ENCODE measurements at places on chromosomes 6 and 20.

GRCh38 chr20:10023911-10024310, 10.9 kb upstream of the ANKEF1 start:
- no peak for DNase-seq

DNA sequence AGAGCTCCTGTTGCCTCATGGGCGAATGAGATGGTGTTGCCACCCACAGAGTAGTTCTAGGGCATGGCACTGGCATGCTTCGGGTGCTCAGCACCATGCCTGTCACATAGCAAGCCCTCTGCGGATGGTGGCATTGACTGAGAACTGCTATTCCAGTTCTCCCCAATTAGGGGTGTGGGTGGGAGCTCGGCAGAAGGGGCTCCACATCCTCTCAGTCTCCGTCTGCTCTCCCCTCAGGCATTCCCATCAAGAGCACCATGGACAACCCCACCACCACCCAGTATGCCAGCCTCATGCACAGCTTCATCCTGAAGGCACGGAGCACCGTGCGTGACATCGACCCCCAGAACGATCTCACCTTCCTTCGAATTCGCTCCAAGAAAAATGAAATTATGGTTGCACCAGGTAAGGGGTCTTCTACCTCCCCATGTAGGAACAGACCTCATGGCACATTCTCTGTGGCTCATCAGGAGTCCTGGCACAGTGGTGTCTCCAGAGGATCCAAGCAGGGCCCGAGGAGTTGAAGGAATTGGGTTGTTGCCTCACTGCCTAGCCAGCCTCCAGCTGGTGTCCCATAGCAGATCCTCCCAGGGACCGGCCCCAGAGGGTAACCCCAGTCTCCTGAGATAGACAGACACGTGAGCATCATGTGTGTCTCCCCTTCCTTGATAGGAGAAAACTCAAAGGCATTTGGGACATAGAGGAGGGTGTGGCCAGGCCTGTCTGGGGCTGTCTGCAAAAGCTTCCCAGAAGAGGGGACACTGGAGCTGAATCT, 18.4 kb downstream of the DYNLRB1 start:
- DNase-seq = no peak

DNA sequence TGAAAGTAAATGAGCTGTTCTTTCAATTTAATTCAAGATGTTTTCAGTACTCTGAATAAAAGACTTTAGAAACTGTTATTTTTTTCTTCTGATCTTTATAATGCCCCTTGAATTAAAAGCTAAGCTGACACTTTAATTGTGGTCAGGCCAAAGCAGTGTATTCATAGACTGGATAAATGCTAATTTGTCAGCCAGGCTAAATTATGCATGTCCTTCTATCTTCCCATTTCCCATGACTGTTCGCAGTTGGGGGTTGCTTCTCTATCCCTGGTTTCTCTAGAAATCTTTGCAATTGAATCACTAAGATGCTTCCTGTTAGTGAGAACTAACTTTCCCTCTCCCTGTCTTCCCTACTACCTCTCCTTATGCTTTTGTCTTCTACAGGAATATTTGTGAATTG, 396.2 kb downstream of the RFPL4B start:
- no peak for DNase-seq

DNA sequence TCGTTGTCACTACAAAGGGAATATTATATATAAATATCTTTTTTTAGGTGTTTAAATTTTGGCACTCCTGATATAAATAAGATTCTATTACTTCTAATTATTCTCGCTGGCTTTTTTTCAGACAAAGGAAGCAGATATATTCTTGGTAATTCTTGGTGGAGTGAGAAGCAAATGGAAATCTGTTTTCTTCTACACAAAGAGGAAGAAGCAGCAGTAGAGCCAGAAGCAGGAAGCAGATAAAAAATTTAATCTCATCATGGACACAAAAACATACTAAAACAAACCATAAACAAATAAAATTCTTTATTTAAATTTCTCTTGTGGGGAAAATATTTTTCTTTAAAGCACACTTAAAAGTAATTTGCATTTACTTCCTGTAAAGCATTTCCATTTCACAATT, 3.7 kb upstream of the KIAA0319 start:
- DNase-seq = no peak

DNA sequence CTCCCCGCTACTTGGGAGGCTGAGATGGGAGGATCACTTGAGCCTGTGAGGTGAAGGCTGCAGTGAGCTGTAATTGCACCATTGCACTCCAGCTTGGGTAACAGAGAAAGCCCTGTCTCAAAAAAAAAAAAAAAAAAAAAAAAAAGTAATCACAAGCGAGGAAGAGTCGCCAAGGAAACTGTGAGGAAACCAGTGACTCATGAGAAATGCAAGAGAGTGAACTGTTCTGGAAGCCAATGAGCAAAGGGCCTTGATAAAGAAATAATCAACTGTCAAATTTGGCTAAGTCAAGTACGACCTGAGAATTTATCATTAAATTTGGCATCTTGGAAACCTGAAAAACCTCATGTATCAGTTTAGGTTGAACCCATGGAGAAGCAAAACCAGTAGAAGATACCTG, 16.1 kb upstream of the LAMP5 start:
- no peak for DNase-seq

DNA sequence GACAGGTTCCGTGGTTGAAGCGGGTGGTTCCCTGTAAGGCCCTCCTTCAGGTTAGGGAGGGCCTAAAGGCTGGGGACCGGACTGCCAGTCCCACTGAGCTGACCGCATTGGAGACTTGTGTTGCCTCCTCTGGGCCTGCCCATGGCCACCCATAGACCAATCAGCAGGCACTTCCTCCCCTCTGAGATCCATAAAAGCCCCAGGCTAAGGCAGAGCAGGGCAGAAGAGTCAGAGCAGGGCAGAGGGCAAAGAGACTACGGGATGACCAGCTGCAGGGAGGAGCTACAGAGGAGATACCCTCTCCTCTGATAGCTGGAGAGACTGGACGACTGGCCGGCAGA, 537.4 kb downstream of the TENT5A start:
- DNase-seq = no peak

- DNase-seq = no peak
Observed at GRCh38 chr6:25389471-25389870, 110.3 kb downstream of the CARMIL1 start.

GRCh38 chr6:12814015-12814414, 97.4 kb downstream of the PHACTR1 start:
- no peak for DNase-seq

- no peak for DNase-seq
Observed at GRCh38 chr20:49694450-49695071, 19.1 kb downstream of the B4GALT5 start.

GRCh38 chr20:24795436-24795835, 153.6 kb upstream of the CST7 start:
- no peak for DNase-seq

- no peak for DNase-seq
Observed at GRCh38 chr6:170035901-170036304, 255.0 kb downstream of the DLL1 start.

DNA sequence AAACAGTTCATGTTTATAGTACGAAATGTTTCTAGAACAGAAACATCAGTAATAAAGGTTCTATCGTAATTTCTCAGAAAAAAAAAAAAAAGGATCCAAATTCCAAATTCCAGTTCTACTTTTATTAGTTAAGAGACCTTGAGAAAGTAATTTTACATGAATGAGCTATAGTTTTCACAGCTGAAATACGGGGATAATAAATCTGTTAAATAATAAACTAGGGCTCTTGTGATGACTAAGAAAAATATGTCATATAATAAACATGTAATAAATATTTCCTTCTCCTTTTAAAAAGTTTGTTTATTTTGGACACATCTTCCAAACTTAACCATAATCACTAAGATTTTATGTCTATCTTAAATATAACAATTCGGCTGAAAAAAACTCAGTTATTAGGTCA, 17.8 kb downstream of the RARS2 start:
- DNase-seq = no peak

All from activated T-cell treated with anti-CD3 and anti-CD28 coated beads, Interleukin-2, amount 50 U/mL, for 48 hours (primary cell).